Frontal cortex (tissue), 4 donors: ENCODE measurements at places on chromosomes 5 and 9.
A peak's percentile ranks its signal among the peaks of the same experiment; 100 is the strongest.

DNA sequence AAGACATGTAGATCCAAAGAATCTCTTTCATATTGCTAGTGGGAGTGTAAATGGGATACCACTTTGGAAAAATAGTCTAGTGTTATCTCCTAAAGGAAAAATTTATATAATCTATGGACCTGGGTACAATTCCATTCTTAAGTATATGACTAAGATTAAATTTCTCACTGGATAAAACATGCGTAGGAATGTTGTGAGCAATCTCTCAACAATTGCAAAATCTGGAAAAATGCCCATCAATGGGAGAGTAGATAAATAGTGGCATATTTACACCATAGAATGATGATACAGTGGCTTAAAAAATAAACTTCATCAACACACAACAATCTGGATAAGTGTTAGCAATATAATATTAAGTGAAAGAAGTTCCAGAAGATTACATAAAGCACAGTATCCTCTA lies 469.5 kb downstream of the MAN2A1 start:
- DNase-seq = no peak

GRCh38 chr5:116091416-116091815 lies 6.6 kb downstream of the COMMD10 start:
- no peak for DNase-seq

DNA sequence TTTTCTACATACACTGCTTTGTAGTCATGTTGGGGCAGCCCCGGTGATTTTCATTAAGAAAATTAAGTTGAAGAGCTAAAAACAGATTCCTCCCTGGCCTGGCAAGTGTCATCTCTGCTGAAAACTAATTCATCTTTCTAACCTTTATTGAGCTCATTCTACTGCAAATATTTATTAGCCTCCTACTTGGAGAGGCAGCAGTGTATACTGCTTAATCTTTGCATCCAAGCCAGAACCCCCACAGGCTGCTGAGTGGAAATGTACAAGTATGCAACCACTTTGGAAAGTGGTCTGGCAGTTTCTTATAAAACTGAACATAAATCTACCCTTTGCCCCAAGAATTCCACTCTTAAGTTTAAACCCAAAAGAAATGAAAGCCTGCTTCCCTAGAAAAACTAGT lies 223.4 kb downstream of the DRD1 start:
- DNase-seq = no peak

- no peak for DNase-seq
These were observed 1.2 kb downstream of the ANKRD33B start for GRCh38 chr5:10564838-10565784.

DNA sequence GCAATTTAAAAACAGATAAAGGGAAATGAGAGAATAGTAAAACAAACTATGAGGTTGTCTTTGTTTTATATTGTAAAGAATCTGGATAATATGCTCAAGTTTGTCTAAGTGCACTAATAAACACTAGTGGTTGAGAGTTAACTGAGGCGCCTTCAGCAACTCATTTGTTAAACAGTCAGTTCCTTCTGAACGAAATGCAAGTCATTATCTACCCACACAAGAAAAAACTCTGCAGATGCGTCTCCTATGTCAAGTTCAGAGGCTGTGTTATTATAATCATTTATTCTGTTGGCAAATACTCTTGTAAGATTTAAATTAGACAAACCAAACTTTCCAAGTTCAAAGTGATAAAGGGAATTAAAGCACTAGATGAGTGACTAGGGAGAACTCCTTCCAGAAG lies 20.3 kb upstream of the PCA3 start:
- DNase-seq = no peak

- no peak for DNase-seq
These were observed 27.4 kb upstream of the ANKRD33B start for GRCh38 chr5:10536511-10536910.

- no peak for DNase-seq
These were observed 30.7 kb upstream of the GPR21 start for GRCh38 chr9:123002754-123003153.

DNA sequence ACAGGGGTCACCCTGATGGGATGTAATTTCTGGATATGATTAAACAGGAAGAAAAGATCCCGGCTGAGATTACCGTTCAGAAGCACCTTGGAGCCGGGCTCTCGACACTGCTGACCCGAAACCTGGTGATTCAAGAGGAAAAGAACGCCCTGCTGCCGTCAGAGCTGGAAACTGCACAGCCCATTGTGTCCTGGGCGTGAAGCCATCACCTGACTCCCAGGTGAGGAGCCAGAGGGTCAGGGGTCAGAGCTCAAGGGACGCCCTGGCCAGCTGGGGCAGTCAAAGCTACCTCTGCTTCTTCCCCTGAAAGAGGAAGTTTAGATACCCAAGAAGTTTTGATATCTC lies 17.8 kb upstream of the SLC12A7 start:
- DNase-seq = no peak

GRCh38 chr9:77906991-77907390 lies 124.6 kb downstream of the GNAQ start:
- no peak for DNase-seq

- peak; percentile 10 for DNase-seq
These were observed 2.5 kb downstream of the FST start for GRCh38 chr5:53482717-53483638.

DNA sequence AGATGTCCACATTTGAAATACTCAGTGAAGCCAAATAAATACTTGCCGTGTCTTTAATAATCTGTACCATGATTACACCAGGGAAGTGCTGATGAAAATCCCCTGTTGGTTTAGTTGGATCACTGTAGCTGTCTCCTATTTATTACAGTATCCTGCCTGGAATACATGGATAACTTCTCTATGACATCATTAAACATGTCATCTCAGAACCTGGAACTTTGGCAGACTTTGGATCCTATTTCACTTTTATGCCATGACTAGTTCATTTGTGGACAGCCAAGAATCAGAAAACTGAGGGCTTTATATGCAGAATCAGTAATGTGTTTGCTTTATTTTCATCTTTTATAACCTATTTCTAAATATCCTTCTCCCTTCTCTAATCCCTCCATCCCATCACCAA lies at the start of gene TXNDC8:
Gene TXNDC8, minus strand, starts transcription at position 137 of the 400 bp plus-strand sequence.
- no peak for DNase-seq

DNA sequence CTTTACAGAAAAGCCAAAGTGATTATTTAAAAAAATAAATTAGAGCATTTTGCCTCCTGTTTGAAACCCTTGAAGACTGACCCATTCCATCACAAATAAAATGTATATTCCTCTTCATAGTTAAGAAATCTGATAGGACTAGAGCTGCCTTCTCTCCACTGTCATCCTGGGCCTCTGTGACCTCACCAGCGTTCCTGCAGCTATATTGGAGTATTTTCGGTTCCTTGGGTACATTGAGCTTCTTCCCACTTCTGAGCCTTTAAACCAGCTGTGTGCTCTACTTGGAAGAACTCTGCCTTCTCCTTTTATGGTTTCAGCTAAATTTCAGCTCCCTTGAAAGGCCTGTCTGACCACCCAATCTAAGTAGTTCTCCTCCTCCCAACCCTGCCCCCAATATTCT lies 99.1 kb upstream of the ABCA1 start:
- no peak for DNase-seq

DNA sequence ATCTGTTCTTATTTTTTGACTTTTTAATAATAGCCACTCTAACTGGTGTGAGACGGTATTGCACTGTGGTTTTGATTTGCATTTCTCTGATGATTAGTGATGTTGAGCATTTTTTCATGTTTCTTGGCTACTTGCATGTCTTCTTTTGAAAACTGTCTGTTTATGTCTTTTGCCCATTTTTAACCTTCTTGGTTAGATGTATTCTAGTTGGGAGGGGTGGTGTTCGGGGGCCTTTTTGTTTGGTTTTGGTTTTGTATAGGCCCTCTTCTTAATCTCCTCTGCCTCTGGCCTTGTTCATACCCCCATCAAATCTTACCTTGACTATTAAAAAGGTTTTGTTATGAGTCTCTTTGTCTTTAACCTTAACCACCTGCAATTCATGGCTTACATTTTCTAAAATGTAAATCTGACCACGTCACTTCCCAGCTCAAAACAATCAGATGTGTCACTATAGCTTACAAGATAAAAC lies 107.8 kb upstream of the NR4A3 start:
- DNase-seq = no peak

- DNase-seq = no peak
These were observed 530.5 kb downstream of the MTRR start for GRCh38 chr5:8399471-8399870.

DNA sequence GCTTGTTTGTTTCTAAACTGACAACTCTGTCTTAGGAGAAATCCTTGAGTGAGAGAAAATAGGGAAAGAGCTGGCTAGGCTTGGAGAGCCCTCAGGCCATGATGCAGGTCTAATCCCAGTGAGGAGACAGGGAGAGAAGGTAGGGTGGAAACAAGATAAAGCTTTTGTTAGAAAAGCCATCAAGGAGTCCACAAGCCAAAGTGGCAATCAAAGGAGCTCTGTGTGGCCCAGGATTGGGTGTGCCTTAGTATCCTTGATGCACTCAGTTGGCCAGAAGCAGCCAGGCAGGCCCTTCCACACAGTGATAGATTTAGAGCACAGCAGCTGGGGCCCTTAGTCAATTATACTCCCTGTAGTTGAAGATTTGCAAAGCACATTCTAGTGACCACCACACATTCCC lies 73.9 kb downstream of the ALDH7A1 start:
- no peak for DNase-seq

DNA sequence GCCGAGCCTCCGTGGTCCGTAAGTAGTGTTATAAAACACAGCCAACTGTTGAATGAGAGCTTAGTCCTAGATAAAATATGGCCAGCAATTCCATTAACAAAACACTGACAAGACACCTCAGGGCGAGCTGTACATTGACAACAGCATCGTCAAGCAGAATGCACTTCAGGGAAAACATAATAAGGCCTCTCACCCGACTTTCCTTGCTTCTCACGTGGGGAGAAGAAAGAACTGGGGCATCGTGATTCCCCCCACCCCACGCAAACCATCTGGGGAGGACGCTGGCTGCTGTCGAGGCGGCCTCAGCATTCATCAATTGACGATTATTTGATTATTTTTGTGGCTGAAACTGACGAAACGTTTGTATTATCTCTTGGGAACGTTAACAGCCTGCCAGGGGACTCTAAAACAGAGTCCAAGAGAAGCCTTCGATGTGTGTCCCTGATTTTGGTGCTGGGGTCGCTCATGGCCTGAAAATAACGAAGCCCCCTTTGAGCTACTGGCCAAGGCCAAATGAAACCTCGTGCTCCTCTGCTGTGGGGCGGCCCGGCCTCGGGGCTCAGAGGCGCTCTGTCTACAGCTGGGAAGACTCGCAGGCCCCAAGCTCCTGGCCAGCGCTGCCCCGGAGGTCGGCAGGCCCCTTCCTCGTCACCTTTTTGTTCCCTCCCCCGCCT lies 464 bp downstream of the GDF9 start:
- DNase-seq = no peak

DNA sequence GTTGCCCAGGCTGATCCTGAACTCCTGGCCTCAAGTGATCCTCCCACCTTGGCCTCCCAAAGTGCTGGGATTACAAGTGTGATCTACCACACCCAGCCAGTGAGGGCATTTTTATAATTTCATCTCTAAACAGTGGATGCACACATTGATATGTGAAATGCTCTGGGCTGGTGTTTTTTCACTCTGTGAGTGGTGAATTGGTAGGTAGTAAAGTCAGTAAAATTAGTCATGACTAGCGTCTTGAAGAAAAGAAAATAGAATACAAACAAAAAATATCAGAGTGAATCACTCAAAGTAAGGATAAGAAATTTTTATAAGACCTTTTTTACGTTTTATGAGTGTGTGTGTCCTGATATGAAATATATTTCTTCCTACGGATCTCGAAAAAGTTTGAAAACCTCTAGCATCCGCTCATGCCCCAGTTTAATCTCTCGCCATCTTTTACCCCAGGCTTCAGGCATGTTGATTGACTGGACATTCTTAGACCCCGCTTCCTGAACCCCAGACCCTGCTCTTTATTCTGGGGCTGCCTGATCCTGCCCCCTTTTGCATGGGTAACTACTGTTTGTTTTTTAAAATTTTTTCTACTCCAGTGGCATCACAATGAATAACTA lies 14.0 kb downstream of the OSTF1 start:
- DNase-seq = no peak

- no peak for DNase-seq
These were observed 2.4 kb upstream of the DOCK8 start for GRCh38 chr9:212297-212696.

DNA sequence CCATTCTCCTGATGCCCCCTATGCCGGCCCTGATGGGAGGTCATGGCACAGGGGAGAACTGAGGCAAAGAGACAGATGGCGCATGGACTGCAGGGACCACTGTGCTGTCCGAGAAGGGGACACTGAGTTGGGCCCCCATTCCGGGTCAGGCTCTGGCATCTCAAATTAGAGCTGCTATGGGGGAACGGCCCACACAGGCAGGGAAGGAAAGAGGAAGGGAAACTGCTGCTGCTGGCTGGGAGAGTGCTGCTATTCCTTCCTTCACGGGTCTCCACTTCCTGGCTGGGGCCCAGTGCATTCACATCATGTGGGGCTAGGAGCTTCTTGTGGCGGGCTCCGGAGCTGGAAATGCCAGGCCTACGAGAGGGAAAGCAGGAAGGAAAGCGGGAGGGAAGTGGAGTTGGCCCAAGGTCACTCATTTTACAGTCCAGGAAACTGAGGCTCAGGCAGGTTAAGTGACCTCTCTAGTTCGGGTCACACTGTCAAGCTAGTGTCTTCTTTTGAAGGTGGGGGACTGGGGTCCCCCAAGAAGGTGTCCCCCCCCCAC lies 1.3 kb upstream of the CARD19 start:
- DNase-seq = no peak

- DNase-seq = no peak
These were observed 371.6 kb downstream of the PIK3R1 start for GRCh38 chr5:68587171-68587570.

- DNase-seq = no peak
These were observed 220.4 kb downstream of the TRPM3 start for GRCh38 chr9:70901013-70901412.

- DNase-seq = no peak
These were observed 10.4 kb upstream of the EEIG1 start for GRCh38 chr9:127991017-127991756.

- no peak for DNase-seq
These were observed 696 bp downstream of the ZNF622 start for GRCh38 chr5:16464664-16465543.

DNA sequence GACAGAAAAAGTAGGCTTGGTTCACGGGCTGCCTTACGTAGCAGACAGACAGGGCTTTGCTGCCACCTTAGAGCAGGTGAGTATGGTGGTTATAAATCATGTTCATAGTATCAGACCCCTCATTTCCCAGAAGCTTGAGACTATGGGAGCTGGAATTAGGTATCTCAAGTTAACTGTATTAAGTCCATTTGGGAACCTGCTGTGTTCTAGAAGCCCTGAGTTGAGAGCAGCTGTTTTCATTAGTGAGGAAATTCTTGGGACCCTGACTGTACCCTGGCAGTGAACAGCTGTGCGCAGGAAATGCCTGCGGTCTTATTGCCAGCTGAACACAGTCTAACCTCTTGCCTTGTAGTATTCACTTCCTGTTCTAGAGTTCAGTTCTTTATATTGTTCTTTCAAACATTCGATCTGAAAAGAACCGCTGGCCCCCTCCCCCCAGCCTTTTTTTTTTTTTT lies 29.8 kb downstream of the UGCG start:
- peak; percentile 10 for DNase-seq

DNA sequence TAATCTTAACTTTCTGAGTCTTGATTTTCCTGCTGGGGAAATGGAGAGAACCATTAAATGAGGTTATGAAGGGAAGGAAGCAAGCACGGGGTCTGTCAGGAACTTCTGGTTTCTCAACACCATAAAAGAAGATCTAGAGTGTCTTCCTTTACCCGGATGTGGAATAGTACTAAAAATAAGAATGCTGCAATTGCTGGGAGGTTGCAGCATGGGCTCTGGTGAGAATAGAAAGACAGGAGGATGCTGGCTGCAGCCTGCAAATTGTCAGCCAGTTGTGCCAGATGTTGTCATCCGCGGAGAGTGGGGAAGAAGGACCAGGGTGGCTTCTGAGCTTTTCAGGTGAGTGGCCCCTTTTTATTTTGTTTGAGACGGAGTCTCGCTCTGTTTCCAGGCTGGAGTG lies 69.3 kb upstream of the STC2 start:
- no peak for DNase-seq
